ENCODE measurements at places on chromosomes 7 and 10.

GRCh38 chr10:86688398-86688921, 20.1 kb downstream of the LDB3 start:
- DNase-seq, result peak; percentile 72

GRCh38 chr10:46525177-46525823, 31.2 kb downstream of the GPRIN2 start:
- DNase-seq, result peak; percentile 82

DNA sequence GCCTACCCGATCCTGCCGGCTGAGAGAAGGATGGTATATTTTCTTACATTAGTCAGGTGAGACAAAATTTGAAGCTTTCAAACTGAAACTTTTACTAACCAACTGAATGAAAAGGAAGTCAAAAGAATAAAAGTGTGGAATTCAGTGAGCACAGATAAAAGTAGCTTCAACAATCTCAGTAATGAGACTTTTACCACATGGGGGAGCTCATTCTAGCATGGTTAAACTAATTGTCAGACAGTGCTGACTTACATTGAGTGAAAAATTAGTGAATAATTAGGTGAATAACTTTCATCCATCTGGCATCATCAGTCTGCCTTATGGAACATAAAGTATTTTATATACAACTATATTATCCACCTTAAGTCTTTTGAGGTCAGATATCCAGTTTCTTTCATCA, 8.4 kb downstream of the FAM237B start:
- peak; percentile 30 for DNase-seq

DNA sequence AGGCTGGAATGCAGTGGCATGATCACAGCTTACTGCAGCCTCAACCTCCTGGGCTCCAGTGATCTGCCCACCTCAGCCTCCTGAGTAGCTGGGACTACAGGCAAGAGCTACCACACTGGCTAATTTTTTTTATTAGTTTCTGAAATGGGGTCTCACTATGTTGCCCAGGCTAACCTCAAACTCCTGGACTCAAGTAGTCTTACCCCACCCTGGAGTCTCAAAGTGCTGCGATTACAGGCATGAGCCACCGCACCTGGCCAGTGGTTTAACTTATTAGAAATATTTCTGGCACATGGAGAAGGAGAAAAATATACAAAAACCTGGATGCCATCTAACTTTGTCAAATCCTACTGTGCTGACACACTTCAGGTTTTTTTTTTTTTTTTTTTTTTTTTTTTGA, 15.2 kb downstream of the ZNF786 start:
- DNase-seq, result no peak

- no peak for DNase-seq
Observed at GRCh38 chr10:113304726-113305125, 248.1 kb upstream of the HABP2 start.

GRCh38 chr7:51629206-51629605, 312.6 kb upstream of the COBL start:
- DNase-seq, result no peak

GRCh38 chr7:140888087-140888486, 36.6 kb downstream of the BRAF start:
- DNase-seq, result peak; percentile 6

DNA sequence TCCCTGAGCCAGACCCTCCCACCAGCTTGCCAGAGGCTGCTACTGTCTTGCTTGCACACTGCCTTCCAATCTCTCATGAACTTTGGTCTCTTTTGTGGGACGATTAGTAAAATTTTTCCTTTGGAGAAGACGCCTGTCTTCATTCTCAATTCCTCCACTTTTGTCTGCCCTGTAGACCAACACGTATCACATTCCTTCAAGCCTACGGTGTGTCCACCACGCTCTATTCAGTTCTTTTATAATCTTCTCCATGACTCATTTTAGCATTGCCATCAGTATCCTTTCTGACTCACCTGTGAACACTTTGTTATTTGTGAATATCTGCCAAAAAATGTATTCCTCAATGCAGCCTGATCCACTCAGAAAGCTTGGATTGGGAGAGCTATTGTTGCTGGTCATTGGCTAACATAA, 1.4 kb downstream of the GIMAP5 start:
- peak; percentile 39 for DNase-seq

GRCh38 chr10:130802301-130802700, 509.2 kb downstream of the TCERG1L start:
- DNase-seq, result no peak

- DNase-seq, result no peak
Observed at GRCh38 chr7:34837316-34837715, 179.3 kb downstream of the NPSR1 start.
